ENCODE measurements at places on chromosomes 3 and 15. TPM values are rescaled to one million over a fixed set of nuclear protein-coding genes. Genes with fewer than 3 reads are reported as not detected.
A peak's percentile ranks its signal among the peaks of the same experiment; 100 is the strongest.

Gene TRANK1
- total RNA-seq: 0.91 TPM

Gene SNX33
- total RNA-seq: 6.1 TPM

Gene IQCF5
- total RNA-seq: not detected

Gene TMEM40
- not detected for total RNA-seq

Gene GOLGA8S
- total RNA-seq: 0.05 TPM

Gene SEC11A
- total RNA-seq: 320 TPM

Gene CTDSPL2
- 135 TPM for total RNA-seq

Gene PLIN1
- not detected for total RNA-seq

Gene CCR1
- 0.87 TPM for total RNA-seq

Gene DPH6
- total RNA-seq: 53.4 TPM

Gene SLC22A13
- not detected for total RNA-seq

Gene MYO5A
- total RNA-seq: 23.2 TPM

GRCh38 chr15:90816401-90817116 lies 51.8 kb upstream of the FURIN start:
- no peak for DNase-seq

DNA sequence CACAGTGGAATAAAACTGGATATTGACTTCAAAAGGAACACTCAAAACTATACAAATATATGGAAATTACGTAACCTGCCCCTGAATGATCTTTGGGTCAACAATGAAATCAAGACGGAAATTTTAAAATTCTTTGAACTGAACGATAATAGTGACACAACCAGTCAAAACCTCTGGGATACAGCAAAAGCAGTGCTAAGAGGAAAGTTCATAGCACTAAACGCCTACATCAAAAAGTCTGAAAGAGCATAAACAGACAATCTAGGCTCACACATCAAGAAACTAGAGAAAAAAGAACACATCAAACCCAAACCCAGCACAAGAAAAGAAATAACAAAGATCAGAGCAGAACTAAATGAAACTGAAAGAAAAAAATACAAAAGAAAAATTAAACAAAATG lies 46.6 kb downstream of the DNAAF4 start:
- no peak for DNase-seq

GRCh38 chr3:36362973-36363372 lies 17.3 kb upstream of the STAC start:
- DNase-seq: peak; percentile 84

GRCh38 chr3:55521064-55521737 lies 34.1 kb upstream of the WNT5A start:
- DNase-seq: no peak

GRCh38 chr15:88568589-88568988 lies 22.1 kb upstream of the DET1 start:
- DNase-seq: no peak

DNA sequence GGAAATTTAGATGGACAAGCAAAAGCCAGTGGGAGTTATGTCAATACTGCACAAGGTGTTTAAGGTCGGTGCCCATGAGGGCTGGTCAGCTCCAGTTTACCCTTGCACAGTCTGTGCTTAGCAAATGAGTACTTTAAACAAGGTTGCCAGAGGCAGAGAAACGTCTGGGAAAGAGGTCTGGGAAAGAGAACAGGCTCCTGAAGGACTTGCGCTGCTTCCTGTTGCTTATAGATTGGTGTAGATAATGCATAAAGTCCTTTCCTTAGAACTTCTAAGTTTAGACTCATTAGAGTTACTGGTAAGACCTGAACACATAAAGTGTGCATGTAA lies 162.6 kb upstream of the P2RY1 start:
- DNase-seq: no peak

DNA sequence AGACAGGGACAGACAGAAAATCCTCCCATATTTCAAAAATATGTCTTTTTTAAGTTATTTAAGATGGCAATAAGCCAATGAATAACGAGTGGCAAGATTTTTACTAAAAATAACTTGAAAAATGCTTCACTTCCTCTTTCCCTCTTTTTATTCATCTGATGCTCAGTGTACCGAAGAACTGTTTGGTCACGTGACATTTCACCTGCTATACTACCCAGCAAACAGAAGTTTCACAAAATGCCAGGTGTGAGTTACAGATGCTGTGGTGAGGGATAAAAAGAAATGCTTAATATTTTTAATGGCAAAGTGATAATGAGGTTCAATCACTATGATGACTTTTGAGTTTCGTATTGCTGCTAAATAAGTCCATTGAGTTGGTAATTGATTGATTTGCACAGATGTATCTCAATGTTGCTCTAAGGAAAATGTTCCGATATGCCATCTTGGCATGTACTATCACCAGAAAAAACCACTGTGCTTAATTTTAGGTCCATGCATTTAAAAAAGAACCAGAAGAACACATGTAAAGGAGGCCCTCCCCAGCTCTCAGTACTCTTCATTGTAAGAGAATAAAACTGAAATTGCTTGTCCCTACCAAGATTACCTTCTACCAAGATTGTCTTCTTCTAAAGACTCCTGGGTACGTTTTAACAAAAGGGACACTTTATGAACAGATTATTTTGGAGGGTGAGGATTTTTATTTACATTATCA lies 26.0 kb upstream of the SEC62 start:
- no peak for DNase-seq

- DNase-seq: no peak
Observed at GRCh38 chr3:58064923-58065638, 56.9 kb downstream of the FLNB start.

GRCh38 chr3:42844412-42844713 lies 31.3 kb downstream of the CYP8B1 start:
- DNase-seq: no peak

- no peak for DNase-seq
Observed at GRCh38 chr15:29094711-29095110, 174.9 kb downstream of the NSMCE3 start.

- no peak for DNase-seq
Observed at GRCh38 chr3:81789691-81790090, 28.2 kb upstream of the GBE1 start.

- DNase-seq: no peak
Observed at GRCh38 chr3:39631136-39631535, 163.7 kb downstream of the MOBP start.

DNA sequence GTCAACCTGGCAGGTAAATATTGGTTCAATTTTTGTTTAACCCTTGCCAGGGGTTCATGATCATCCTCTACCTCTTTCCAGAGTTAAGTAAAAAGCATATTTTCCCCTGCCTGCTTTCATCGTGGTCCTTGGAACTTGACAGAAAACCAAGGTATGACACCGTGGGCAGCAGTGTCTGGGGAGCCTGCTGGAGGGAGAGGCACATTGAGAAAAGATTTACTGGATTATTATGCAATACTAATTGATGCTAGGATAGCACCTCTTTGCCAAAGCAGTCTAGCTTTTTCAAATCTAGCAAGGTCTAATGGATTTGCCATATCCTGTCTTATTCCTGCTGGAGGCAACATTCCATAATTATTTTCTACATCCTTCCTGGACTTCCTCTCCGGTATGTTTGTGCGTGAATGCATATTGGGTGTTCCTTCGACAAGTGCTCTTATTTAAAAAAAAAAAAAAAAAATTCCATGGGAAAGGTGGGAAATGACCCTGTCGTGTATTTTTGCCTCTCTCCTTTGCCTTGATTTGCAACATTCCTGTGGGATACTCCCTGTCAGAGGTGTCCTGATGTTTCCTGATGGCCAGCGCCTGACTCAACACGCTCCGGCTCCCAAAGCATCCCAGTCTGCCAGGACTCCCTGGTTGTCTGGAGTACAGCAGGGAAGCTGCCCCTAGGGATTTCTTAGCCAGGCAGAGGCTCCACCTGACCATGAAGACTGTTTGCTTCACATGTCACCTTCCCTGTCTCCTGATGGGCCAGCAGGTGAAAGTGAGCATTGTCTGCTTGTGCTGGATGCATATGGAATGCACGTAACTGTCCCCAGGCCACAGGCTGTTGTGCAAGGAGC lies 6.3 kb downstream of the BHLHE40 start:
- DNase-seq: peak; percentile 48

DNA sequence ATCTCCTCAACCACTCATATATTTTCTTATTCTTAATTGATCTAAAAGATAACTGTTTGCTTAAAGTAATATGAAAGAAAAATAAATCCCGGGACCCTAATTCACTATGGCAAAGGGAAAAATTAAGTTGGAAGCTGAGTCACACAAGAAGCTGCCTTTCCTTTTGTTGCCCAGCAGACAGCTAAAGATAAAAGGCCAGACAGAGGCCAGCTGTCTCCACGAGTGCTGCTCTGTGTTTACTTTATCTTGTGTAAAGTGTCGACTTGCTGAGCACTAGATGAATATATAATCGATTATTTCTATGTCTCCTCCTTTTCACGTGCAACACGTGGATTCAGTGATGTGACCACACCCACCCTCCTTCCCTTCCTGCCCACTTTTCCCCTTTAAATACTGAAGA lies 52.8 kb upstream of the NSMCE3 start:
- DNase-seq: no peak

- DNase-seq: no peak
Observed at GRCh38 chr15:76467136-76467535, 130.6 kb downstream of the ISL2 start.

- DNase-seq: no peak
Observed at GRCh38 chr15:78055919-78056713, 21.4 kb downstream of the TBC1D2B start.

GRCh38 chr3:108183181-108183580 lies 39.0 kb downstream of the IFT57 start:
- DNase-seq: no peak

- DNase-seq: no peak
Observed at GRCh38 chr15:85839643-85840042, 44.9 kb upstream of the KLHL25 start.

GRCh38 chr3:128374746-128375445 lies 91.8 kb downstream of the DNAJB8 start:
- DNase-seq: no peak

DNA sequence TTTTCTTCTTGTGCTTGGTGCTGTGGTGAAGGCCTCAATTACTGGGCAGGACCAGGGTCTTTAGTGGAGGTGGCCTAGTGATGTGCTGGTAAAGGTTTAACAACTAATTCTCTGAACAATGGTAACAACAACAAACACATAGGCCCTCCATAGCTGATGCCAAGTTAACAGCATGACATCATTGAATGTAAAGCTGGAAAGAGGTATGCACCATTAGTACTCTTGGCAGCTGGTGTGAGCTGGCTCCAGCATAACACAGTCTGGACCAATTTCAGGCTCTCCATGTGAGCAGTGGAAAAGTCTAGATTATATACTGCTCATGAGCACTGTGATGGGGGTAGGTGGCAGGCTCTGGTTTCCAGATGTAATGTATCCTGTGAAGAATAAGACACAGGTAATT lies 61.8 kb downstream of the SLC7A14 start:
- no peak for DNase-seq

DNA sequence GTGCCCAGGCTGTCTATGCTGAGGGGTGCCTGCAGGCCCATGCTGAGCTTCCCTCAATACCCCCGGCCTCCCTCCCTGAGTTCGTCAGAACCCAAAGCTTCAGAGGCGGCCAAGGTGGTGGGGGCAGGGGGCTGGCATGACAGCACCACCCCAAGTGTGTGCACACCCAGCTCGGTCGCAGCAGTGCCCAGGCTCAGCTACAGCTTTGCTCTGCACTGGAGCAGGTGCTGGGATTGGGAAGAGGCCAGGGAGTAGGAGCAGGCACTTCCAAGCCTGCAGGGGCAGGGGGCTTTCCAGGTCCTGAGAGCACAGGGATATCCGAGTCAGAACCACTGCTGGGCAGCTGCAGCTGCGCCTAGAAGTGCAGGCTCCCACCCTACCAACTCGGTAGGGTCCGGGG lies 283.9 kb downstream of the UBE2E2 start:
- DNase-seq: no peak

- DNase-seq: no peak
Observed at GRCh38 chr15:28861031-28861534, 12.6 kb upstream of the GOLGA6L7 start.

DNA sequence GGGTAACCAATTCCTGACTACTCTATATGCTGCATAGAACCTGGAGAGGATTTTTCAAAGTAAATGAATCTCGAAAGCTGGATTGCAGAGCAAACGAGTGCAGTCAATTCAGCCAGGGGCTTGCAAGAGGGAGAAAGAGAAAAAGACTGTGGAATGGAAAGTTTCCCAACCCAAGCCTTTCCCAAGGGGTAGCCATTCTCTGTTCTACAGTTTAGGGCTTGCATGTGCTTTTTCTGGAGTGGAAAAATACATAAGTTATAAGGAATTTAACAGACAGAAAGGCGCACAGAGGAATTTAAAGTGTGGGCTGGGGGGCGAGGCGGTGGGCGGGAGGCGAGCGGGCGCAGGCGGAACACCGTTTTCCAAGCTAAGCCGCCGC lies 511 bp upstream of the RARB start:
- no peak for DNase-seq

DNA sequence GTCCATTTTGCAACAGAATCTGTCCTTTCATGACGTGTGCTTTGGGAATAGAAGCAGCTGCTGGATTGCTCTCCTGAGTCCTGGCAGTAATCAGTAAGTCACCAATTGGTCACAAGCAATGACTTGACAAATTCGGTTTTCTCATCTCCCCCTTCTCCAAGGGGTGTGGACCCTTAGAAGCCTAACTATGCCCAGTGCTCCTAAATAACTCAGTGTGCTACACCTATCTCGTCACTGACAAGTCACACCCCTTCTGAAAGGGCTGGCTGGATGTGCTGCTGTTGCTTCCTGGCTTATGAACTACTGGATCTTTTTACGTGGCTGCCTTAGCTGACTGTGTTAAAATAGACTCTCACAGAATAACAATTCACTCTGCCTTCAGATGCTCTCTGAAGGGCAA lies 1351.5 kb downstream of the ZPLD1 start:
- DNase-seq: no peak

DNA sequence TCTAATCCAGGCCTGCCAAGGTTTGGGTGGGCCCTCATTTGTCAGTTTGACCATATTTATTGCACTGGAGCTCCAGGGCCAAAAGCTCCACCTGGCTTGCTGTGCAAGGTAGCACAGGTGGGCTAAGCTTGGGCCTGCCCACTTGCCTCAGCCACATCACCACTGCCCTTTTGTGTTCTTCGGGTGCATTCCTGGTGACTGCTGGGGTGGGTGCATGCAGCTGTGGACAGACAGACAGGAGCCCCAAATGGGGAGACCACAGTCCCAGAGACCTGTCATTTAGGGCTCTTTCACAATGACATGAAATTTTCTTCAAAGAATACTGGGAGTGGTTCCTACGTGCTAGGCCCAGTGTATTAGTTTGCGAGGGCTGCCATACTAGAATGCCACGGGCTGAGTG lies 2.7 kb downstream of the MESP2 start:
- DNase-seq: no peak
